ENCODE measurements at places on chromosomes 6 and 20.

- no peak for DNase-seq
These were observed 229.7 kb downstream of the MAFB start for GRCh38 chr20:40459299-40459698.

GRCh38 chr6:85472744-85473143, 22.9 kb downstream of the NT5E start:
- DNase-seq: no peak

DNA sequence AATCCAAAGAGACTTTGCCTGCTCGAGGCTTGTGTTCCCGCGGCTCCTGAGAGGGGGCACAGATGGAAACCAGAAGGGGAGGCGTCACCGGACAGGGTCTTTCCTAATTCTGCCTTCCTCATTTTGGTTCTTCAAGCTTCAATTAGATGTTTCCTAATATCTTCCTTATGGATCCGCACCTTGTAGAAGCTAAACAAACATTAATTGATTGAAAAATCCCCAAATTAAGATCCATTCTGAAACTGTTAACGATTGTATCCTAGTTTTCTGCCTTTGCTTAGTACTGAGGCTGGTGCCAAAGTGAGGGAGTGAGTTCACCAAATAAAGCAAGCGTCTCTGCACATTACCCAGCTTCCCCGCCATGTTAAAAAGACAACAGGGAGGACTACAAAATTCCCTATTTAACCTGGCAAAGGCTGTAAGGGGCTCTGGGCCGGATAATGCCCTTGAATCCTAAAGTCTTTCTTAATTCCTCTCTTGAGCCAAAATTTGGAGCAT, 123.2 kb downstream of the GPX5 start:
- DNase-seq: no peak

- DNase-seq: peak; percentile 95
These were observed 102.1 kb downstream of the CEBPB start for GRCh38 chr20:50292591-50293283.

DNA sequence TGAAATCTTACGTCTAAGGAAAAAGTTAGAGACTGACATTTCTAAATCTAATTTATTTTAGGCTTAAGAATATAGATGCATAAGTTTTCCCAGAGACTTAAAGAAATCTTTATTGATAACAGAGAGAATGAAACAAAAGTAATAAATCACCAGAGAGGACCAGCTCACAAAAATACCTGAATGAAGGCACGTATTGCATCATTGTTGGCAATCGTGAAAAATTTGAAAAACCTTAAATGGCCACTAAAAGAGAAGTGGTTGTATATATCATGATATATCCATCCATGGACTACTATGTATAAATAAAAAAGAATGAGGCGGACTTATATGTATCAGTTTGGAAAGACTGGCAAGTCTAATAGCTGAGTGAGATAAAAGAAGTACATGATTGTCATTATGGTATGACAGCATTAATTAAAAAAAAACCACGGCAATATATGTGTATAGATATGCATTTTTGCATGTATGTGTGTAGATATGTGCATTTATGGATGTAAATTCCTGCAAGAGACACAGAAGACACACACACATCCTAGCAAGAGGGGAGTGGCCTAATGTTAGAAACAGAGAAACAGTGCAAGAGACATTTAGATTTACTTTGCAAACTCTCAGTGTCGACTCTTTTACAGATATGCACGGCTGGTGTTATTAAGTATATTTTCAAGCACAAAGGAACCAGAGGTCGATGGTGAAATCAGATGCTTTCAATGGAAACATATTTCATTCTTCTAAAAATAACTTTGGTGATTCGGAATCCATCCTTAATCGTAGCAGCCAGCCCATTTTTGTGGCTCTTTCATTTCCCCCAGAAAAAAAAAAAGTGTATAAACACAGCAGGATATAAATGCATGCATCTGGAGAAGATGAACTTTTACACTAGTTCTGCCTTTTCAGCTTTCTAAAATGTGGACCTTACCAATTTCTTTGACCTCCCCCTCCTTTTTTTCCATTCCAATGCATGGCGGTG, 156.1 kb upstream of the SALL4 start:
- DNase-seq: peak; percentile 82

DNA sequence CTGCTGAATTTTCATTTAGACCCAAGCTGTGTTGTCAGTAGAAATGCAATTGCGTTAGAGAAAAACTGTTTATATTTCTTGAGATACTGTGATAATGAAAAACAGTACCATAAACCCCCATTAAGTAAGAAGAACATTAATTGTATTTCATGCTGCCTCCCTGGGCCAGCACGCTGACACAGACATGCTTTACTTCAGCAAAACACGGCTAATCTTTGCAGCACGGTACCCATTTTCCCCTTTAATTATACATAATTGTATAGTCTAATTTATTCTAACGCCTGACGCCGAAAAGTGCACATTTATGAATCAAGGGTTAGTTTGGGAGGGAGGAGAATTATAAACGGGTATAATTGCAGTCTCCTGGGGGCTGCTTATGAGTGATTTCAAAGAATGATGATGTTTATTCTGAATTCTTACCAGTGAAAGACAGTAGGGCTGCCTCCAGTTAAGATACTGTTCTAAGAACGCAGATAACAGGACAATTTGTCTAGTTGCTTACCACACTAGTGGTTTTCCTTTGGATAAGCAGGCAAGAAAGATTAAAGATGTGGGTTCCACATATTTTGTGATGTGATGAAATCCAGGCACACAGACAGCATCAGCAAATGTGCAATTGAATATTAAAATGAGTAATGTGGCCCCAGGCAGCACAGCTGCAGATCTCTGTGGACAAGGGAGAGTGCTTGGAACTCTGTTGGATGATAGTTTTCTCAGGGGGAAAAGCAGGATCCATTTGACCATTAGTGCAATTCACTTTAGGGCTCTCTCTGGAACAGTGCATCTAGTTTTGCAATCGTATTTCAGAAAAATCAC, 4.7 kb upstream of the SULF2 start:
- peak; percentile 94 for DNase-seq

DNA sequence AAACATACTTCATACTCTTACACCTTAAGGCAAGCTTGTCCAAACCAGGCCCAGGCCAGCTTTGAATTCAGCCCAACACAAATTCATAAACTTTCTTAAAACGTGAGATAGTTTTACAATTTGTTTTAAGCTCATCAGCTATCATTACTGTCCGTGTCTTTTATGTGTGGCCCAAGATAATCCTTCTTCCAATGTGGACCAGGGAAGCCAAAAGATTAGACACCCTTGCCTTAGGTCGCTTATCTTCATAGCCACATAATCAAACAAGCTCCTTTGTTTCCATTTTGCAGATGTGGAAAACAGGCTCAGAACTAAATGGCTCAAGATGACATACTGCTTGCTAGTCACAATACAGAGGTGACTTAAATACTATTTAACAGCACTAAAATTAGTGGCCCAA, 6.0 kb downstream of the SALL4 start:
- DNase-seq: no peak

- peak; percentile 49 for DNase-seq
These were observed 14.7 kb downstream of the MUCL3 start for GRCh38 chr6:30955367-30956042.

GRCh38 chr6:24648276-24648675, 2.3 kb upstream of the KIAA0319 start:
- no peak for DNase-seq

- DNase-seq: no peak
These were observed 31.1 kb downstream of the OSBPL2 start for GRCh38 chr20:62269378-62269777.

DNA sequence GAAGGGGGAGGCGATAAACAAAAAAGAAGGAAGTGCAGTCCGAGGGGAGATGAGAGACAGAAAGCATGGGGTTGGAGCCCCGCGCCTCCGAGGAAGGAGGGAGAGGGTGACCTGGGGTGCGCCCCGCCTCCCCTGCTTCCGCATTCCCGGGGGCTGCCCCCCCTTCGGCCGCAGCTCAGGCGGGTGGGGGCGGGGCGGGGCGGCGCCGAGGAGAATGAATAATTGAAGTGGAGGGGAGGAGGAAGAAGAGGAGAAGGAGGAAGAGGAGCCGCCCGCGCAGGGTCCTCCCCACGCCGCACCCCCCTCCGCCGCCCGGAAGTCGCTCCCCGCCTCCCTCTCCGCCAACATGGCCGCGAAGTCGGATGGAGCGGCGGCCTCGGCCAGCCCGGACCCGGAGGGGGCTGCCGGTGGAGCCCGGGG, at the start of gene XKR7:
XKR7 (plus strand) TSS at position 322 of the 420 bp plus-strand sequence; CDS start at position 347, 25 bp downstream.
- DNase-seq: no peak

DNA sequence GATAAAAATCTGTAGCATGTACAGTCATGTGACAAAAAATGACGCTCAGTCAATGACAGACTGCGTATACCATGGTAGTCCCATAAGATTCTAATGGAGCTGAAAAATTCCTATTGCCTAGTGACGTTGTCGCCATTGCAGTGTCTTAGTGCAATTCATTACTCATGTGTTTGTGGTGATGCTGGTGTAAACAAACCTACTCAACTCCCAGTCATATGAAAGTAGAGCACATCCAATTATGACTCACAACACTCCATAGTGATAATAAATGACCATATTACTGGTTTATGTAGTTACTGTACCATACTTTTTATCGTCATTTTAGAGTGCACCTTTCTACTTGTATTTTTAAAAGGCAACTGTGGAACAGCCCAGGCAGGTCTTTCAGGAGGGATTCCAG, 45.0 kb downstream of the TFAP2A start:
- DNase-seq: no peak

DNA sequence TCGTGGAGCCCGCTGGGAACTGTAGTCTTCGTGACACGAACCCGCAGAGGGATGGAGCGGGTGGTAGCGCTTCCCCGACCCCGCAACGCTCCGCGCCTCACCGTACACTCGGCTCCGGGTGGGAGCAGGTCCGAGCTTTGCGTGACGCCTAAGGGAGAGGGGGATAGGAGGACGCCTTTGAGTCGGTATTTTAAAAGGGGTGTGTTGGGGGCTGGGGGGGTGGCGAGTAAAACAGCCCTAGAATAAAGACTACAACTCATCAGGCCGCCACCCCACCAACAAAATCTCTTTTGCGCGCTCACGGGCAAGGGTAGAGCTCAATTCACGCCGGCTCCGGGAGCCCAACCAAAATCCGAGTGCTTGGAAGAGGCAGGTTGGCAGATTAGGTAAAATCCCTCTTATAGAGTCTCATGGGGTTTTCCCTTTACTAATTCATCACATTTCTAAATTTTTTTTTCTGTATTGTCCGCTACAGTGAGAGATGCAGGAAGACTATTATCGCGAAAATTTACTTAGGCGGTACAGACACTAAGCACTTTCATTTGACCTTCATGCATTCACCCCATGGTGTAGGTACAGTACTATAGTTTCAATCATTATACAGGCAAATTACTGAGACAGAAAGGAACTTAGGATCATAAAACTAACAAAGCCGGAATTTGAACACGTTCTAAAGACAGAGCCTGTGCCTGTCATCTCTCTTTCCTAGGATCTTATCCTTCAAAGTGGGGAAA, 706 bp upstream of the SNX14 start:
- no peak for DNase-seq

- DNase-seq: no peak
These were observed 54.9 kb upstream of the ZNF133 start for GRCh38 chr20:18233408-18233943.

DNA sequence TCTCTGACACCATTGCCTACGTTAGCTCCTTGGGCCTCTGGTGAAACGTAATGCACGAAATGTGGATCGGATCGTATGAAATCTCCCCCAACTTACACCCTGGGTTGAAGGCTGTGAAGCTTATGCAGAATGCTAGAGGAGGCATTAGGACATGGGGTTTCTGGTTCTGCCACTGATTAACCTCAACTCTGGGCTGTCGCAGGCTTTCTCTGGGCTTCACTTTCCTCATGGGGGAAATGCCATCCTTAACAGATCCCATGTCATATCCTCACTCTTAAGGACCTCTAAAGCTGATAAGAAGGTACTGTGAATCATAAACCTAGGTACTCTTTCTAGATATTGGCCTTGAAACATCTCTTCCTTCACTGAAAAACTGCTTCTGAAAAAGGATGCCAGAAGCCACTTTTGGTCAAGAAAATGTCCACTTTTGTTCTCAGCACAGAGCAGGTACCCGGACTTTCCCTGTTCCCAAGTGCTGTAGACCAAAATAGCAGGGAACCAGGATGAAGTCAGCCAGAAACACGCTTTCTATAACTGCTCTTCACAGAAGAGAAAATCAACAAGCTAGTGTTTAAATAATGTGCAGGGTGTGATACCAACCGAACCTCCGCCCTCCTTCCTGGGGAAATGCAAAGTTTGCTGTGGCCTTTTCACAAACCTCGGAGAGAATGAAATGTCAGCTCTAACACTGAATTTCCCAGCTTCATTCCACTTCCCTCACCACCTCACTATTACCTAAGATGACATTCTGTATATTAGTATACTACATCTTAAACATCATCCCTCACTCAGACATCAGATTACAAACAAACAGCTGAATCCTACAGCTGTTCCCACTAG, 118.9 kb downstream of the BACH2 start:
- no peak for DNase-seq

- no peak for DNase-seq
These were observed 71.2 kb downstream of the SIM1 start for GRCh38 chr6:100393493-100393892.

GRCh38 chr6:111239461-111239860, 152.2 kb downstream of the SLC16A10 start:
- DNase-seq: no peak

Data from fibroblast of upper back skin (primary cell).